ENCODE measurements at places on chromosomes 6 and 20. TPM values are rescaled to one million over a fixed set of nuclear protein-coding genes. Genes with fewer than 3 reads are reported as not detected.

The BPIFB4 gene
- not detected for total RNA-seq

The ZNF133 gene
- total RNA-seq: 13.2 TPM

The VGLL2 gene
- not detected for total RNA-seq

The OR2H1 gene
- total RNA-seq: not detected

The SAMD10 gene
- 86.2 TPM for total RNA-seq

The CD93 gene
- total RNA-seq: 9.5 TPM

The OR12D2 gene
- total RNA-seq: not detected

DNA sequence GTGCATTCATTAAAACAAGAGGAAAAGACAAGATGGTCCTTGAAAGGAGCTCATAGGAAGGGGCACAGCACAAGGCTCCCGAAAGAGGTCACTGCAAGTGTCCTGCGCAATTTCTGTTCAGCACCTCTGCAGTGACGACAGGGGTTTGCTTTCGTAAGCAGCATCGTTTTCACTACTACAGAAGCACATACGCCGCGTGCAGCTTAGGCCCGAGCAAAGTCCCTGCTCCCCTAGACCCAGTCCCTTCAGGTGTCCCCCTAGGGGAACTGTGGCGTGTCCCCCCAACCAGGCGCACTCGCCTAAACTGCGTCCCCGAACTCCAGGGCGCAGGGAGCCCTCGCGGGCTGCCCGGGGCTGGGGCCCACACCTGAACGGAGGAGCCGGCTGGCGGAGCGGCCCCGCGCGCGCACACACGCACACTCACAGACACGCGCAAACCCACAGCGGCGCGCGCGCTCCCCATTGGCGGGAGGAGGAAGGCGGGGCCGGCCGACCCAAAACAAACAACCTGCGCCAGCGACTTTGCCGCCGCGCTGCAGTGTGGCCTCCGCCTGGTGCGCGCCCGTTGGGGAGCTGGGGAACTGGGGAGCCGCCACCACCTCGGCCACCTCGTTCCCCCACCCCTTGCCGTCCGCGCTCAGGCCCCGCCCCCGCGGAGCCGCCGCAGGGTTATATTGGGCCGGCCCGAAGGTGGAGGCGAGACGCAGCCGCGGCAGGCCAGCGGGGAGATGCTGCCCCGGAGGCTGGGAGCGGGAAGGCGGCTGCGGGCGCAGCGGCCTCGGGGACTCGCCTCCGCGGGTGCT lies at the start of gene FOXQ1:
Gene FOXQ1, plus strand, starts transcription at position 699 of the 803 bp plus-strand sequence. CDS start 607 bp downstream, outside the sequence.
- DNase-seq: peak; percentile 77
- H3K36me3 ChIP-seq: no peaks in the 10 kb centered on the region
- H3K27me3 ChIP-seq: peaks cover 82% of the 10 kb centered on the region
- peak within 1 kb of the TSS; percentile 23 for H3K4me3 ChIP-seq
- peaks cover 36% of the 10 kb centered on the region for H3K4me1 ChIP-seq

DNA sequence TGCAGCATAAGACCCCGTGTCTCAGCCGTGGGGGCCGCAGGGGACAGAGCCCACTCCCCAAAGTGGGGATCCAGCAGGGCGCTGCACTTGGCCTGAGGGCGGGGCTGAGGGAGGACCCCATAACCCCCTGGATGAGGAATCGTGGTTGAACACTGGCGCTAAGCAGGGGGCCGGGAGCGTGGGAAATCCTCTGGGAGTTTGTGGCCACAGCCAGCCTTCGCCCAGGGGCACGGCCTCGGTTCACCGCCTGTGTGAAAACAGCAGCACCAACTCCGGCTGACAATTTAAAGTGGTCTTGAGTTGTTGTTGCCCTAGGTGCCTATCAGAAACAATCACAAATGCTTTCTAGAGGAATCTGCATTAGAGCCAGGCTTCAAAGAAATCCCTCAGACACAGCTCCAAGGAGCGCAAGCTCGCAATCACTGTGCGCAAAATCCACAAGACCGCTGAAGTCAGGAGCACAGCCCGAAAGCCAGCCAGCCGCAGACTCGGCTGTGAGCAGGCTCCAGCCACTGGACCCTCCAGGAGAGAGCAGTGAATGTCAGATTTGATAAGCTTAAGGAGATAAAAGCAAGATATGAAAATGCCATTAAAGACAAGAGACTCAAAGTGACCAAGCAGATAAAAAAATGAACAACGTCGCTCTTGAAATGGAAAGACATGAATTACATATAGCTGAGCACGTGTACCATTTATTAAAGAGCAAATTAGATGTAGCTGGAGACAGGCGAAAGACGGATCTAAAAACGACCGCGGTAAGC lies 10.9 kb upstream of the RPS6KA2 start:
- no peak overlapping the region for H3K4me3 ChIP-seq
- no peaks in the 10 kb centered on the region for H3K4me1 ChIP-seq
- no peak overlapping the region for H3K27ac ChIP-seq
- H3K36me3 ChIP-seq: no peaks in the 10 kb centered on the region

- H3K36me3 ChIP-seq: no peaks in the 10 kb centered on the region
- H3K4me1 ChIP-seq: peaks cover 3% of the 10 kb centered on the region
- DNase-seq: peak; percentile 28
- no peak overlapping the region for H3K27ac ChIP-seq
Observed at GRCh38 chr6:148771212-148771601, 24.4 kb downstream of the UST start.

- H3K27ac ChIP-seq: no peak overlapping the region
- DNase-seq: no peak
- no peak overlapping the region for H3K4me3 ChIP-seq
- H3K27me3 ChIP-seq: no peaks in the 10 kb centered on the region
Observed at GRCh38 chr20:1373614-1374013, 19.2 kb downstream of the FKBP1A start.

DNA sequence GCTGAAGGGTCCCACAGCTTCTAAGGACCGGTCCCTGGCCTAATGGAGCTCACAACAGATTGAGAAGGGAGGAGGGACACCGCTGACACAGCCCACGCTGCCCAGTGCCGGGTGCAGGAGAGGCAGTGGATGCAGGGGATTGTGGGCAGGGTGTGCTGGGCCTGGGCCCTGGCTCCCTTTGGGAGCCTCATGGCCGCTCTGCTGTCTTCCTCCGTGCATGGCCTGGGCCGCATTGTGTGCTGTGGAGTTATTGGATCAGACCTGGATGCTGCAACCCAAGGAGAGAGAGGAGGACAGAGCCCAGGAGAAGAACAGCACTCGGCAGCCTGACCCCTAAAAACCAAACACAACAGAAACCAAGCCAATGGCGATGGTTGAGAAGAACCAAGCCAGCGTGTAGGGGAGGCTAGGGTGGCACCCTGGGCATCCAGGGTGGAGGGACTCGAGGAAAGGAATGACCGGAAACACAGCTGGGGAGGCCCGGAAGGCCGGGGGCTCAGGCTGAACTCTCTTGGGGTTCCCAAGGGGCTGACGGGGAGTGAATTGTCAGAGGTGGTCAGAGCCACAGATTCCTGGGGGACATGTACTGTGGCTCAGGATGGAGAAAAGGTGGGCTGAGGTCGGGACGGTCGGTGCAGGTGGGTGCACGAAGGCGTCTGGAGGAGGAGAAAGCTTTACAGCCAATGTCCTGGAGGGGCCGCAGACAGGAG lies 41.0 kb downstream of the ERMARD start:
- no peak for DNase-seq
- no peak overlapping the region for H3K27ac ChIP-seq
- no peaks in the 10 kb centered on the region for H3K27me3 ChIP-seq
- no peaks in the 10 kb centered on the region for H3K36me3 ChIP-seq
- H3K4me1 ChIP-seq: peaks cover 14% of the 10 kb centered on the region

DNA sequence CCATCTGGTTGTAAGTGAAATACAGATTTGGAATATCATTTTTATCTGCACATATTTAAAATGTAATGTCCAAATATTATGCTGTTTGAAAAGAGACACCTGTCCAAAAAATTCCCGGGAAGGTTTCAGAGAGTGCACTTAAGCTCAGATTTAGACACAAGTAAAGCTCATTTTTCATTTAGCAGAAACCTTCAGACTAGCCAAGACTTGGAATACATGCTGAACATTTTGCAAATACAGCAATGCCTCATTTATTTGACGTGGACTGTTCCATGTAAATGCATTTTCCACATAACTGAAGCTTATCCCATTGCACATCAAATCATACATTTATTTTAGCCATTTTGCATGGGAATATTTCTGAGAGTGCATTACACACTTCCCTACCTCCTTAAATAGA lies 280.7 kb downstream of the ZNF217 start:
- H3K27me3 ChIP-seq: no peaks in the 10 kb centered on the region
- DNase-seq: no peak
- no peak overlapping the region for H3K4me3 ChIP-seq
- no peak overlapping the region for H3K27ac ChIP-seq
- H3K4me1 ChIP-seq: no peaks in the 10 kb centered on the region

- H3K27me3 ChIP-seq: no peaks in the 10 kb centered on the region
- H3K27ac ChIP-seq: no peak overlapping the region
- H3K4me3 ChIP-seq: no peak overlapping the region
- no peak for DNase-seq
- no peaks in the 10 kb centered on the region for H3K4me1 ChIP-seq
Observed at GRCh38 chr20:11734431-11734830, 183.3 kb upstream of the BTBD3 start.

- H3K4me3 ChIP-seq: no peak overlapping the region
- H3K27me3 ChIP-seq: no peaks in the 10 kb centered on the region
Observed at GRCh38 chr6:117706504-117706903, 31.2 kb downstream of the NUS1 start.

GRCh38 chr20:33984182-33984719 lies 9.5 kb upstream of the RALY start:
- no peak overlapping the region for H3K27ac ChIP-seq
- H3K27me3 ChIP-seq: no peaks in the 10 kb centered on the region
- no peak overlapping the region for H3K4me3 ChIP-seq
- H3K36me3 ChIP-seq: no peaks in the 10 kb centered on the region
- no peaks in the 10 kb centered on the region for H3K4me1 ChIP-seq

GRCh38 chr20:10004900-10005299 lies 29.9 kb upstream of the ANKEF1 start:
- no peak overlapping the region for H3K27ac ChIP-seq
- no peaks in the 10 kb centered on the region for H3K36me3 ChIP-seq
- no peaks in the 10 kb centered on the region for H3K27me3 ChIP-seq

GRCh38 chr6:26087284-26088115 lies at the start of gene HFE:
TSS of gene HFE (plus strand) at chr6:26087429. CDS start at chr6:26087441, 12 bp downstream.
- H3K4me3 ChIP-seq: peak within 1 kb of the TSS; percentile 61
- H3K36me3 ChIP-seq: no peaks in the 10 kb centered on the region
- no peaks in the 10 kb centered on the region for H3K27me3 ChIP-seq
- H3K4me1 ChIP-seq: peaks cover 8% of the 10 kb centered on the region
- peak; percentile 57 for DNase-seq
- peak within 1 kb of the TSS; percentile 91 for H3K27ac ChIP-seq

DNA sequence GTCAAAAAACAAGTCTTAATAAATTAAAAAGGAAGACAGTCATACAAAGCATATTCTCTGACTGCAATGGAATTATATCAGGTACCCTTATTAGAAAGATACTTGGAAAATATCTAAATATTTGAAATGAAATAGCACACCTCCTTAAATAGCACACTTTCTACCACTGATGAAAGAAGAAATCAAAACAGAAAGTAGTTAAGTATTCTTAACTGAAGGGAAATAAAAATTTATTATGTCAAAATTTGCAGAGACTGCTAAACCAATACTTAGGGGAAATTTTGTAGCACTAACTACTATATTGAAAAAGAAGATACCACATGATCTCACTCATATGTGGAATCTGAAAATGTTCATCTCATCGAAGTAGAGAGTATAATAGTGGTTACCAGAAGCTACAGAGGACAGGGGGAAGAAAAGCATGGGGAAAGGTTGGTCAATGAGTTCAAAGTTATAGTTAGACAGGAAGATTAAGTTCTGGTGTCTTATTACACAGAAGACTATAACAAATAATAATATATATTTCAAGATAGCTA lies 112.2 kb downstream of the ASCC3 start:
- peaks cover 19% of the 10 kb centered on the region for H3K36me3 ChIP-seq
- DNase-seq: no peak
- H3K4me1 ChIP-seq: no peaks in the 10 kb centered on the region
- H3K27ac ChIP-seq: no peak overlapping the region
- no peak overlapping the region for H3K4me3 ChIP-seq

DNA sequence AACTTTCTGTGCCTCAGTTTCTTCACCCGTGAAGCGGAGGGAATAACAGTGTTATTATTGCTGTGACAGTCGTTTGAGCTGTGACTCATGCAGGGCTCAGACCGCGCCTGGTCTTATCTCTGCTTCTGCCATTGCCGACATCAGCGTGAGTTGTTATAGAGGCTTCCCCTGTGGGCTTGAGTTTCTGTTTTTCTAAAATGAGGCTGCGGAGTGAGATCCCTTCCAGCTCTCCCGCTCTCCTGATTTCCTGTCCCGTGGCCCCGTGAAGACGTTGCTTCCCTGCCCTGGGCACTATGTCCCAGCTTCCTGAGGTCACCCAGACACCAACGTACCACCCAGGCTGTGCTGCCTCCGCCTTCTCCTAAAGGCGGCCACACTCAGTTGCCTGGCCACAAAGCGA lies 278.5 kb downstream of the BMP7 start:
- no peak for DNase-seq
- no peak overlapping the region for H3K27ac ChIP-seq
- no peak overlapping the region for H3K4me3 ChIP-seq
- H3K27me3 ChIP-seq: no peaks in the 10 kb centered on the region
- H3K4me1 ChIP-seq: no peaks in the 10 kb centered on the region

- H3K36me3 ChIP-seq: peaks cover 5% of the 10 kb centered on the region
- H3K4me1 ChIP-seq: peaks cover 22% of the 10 kb centered on the region
- no peaks in the 10 kb centered on the region for H3K27me3 ChIP-seq
- DNase-seq: no peak
- no peak overlapping the region for H3K4me3 ChIP-seq
Observed at GRCh38 chr20:38023181-38024001, 9.9 kb downstream of the TTI1 start.

Measured in transverse colon (tissue), 4 donors.